Bronchial epithelial cell (primary cell): ENCODE measurements at places on chromosomes 3 and 15.

- DNase-seq, result peak; percentile 50
Measured at GRCh38 chr15:38991126-38991525, 426.5 kb upstream of the RASGRP1 start.

DNA sequence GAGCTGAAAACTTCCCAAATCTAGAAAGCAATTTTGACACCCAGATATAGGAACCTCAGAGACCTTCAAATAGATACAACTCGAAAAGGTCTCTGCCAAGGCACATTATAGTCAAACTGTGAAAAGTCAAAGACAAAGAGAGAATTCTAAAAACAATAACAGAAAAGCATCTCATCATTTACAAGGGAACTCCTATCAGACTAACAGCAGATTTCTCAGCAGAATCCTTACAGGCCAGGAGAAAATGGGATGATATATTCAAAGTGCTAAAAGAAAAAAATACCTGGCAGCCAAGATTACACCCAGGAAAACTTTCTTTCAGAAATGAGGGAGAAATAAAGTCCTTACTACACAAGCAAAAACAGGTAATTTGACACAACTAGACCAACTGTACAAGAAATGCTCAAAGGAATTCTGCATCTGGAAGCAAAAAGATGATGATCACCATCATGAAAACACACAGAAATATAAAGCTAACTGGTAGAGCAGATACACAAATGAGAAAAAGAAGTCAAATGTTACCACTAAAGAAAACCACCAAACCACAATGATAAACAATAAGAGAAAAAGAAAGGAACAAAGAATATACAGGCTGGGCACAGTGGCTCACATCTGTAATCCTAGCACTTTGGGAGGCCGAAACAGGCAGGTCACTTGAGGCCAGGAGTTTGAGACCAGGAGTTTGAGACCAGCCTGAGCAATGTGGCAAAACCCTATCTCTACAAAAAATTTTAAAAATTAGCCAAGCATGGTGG lies 50.4 kb downstream of the ADAM10 start:
- no peak for DNase-seq

- peak; percentile 12 for DNase-seq
Measured at GRCh38 chr3:81829937-81830336, 68.5 kb upstream of the GBE1 start.

- DNase-seq, result no peak
Measured at GRCh38 chr3:34464646-34465045, 666.2 kb downstream of the PDCD6IP start.

GRCh38 chr3:26560081-26560480 lies 62.5 kb upstream of the LRRC3B start:
- no peak for DNase-seq

DNA sequence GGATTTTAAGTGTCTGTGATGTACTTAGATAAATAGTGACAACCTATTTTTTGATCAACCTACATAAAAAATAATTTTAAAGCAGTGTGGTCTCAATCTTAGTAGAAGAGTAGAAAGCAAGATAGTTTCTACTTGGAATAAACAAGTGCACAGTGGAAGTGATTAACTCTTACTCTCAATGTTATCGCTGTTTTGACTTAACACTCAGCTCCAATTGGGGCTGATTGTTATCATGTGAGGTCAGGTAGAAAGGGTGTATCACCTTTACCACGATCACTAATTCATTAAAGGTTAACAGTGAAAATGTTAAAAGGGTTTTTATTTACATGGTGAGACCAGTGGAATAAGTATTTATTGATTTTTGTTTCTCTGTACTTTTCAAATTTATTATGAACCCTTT lies 22.4 kb upstream of the APH1B start:
- DNase-seq, result no peak

GRCh38 chr15:20409247-20409646 lies 132.4 kb downstream of the GOLGA6L6 start:
- no peak for DNase-seq
